GM23248 (cell line): ENCODE measurements at places on chromosomes 4 and X. TPM values are rescaled to one million over a fixed set of nuclear protein-coding genes. Genes with fewer than 3 reads are reported as not detected.

The ADGRG4 gene
- polyA plus RNA-seq: not detected in 2 replicates

The CFP gene
- polyA plus RNA-seq: 0.15 TPM in 1 of 2 replicates, not detected in the other

DNA sequence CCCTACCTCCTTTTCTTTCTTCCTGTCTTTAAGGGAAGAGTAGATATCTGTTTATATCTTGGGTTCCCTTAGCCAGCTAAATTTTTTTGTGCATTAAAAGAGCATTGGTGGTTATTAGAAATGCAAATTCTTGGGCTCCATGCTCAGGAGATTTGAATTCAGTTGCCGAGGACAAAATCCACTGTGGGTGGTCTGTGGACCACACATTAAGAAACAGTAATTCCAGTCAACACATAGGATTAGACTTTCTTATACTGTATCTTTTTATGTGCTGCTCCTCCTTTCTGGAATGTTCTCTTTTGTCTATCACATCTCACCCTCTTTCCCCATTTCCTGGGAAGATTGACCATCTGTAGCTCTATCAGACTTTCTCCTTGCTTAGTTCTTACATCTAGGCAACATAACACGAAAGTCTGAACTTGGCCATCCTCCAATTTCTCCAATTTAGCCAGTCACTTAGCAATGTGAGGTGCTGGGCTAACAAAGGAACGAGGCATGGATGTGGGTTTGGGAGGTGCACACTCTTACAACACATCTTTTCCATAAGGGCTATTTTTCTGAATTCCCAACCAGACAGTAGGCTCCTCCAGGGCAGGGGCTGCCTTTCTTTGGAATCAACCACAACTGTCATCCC, 5.3 kb upstream of the PDLIM3 start:
- DNase-seq: no peak

DNA sequence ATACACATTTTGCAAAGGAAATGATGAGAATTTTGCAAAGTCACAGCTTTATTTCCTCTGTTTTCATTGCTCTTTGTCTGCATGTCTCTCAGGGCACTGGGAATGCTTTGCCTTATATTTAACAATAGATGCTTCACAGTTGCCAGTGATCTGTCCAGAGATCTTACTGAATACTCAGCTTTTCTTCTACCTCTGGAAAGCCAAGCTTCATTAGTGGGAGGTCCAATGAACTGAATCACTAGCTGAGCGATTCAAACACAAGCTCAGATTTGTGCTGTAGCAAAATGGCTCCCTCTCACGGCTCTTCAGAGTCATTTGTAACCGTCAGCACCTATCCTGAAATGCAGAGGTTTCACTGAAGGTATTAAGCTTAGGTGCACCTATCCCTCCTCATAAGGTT, 138.9 kb downstream of the DCLK2 start:
- DNase-seq: peak; percentile 89

DNA sequence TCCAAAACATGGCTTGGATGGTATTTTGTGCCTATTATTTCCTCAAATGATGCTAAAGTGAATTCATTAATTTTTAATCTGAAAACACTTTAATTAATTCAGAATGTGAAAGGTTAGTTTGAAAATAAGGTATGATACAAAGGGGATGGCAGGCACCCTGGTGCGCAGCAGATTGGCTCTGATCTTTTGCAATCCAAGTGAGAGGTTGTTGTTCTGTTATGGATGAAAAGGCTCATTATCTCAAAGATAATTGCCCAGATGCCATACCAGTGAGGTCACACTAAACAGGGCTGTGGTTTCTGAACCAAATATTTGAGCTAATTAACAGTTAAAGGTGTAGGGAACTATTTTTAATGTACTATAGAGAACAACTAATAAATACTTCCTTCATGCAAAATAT, 504.9 kb downstream of the RAPGEF2 start:
- no peak for DNase-seq

- no peak for DNase-seq
These were observed 56.4 kb downstream of the CPLX1 start for GRCh38 chr4:769511-769910.

DNA sequence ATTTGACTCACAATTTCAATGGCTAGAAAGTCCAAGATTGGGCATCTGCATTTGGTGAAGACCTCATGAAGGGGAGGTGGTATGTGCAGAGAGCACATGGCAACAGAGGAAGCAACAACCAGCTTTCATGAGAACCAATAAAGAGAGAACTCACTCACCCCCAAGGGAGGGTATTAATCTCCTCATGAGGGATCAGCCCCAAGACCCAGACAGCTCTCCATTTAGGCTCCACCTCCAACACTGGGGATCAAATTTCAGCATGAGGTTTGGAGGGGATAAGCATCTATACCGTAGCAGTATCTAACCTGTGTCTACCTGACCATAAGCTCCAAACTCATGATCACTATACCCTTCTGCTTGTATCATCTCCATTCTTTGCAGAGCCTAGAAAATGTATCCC, 9.3 kb upstream of the TBC1D19 start:
- DNase-seq: no peak

- DNase-seq: no peak
These were observed 2.6 kb downstream of the LAS1L start for GRCh38 chrX:65532016-65532415.

DNA sequence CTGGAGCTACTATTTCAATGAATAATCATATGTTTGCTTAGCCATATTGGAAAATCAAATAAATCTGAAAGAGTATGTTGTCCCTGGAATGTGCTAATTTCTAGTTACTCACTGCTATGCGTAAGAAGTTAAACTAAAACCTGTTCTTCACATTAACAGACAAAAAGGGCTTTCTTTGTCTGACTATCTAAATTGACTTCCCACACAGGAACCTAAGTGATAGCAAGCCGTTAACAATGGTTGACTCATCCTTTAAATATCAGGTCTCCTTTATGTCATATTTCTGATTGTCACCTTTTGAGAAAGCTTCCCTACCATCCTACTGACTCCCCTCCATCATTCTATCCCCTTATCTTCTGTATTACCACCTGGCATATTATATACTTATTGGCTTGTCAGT, 81.4 kb downstream of the AMELX start:
- no peak for DNase-seq

DNA sequence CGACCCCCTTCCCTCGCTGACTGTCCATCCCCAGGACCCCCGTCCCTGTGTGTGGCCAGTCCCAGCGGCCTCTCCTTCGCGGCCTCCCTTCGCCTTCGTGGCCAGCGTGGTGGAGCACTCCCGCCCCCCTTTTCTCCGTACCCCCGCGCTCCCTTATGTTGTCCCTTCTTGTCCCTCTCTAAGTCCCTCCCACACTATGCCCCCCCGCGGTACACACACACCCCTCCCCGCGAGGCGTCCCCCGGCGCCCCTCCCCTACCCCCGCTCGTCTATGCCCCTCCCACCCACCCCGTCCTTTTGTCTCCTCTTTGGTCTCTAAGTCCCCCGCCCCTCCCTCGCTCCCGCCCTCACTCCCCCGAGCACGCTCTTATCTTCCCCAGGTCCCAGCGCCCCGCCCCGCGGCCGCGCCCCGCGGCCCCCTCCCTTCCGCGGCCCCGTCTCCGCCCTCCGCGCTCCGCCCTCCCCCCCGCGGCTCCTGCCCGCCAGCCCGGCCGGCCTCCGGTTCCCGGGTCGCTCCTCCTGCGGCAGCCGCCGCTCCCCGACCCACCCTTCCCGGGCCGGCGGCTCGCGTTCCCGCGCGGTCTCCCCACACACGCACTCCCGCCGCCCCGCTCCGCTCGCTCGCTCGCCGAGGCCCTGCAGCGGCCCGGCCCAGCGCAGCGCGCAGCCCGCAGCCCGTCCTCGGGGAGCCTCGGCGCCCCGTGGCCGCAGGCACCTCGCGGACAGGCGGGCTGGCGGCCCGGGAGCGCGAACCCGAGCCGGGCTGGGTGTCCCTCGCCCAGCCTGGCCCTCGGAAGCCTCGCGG, 26.3 kb downstream of the UTP14A start:
- peak; percentile 82 for DNase-seq

DNA sequence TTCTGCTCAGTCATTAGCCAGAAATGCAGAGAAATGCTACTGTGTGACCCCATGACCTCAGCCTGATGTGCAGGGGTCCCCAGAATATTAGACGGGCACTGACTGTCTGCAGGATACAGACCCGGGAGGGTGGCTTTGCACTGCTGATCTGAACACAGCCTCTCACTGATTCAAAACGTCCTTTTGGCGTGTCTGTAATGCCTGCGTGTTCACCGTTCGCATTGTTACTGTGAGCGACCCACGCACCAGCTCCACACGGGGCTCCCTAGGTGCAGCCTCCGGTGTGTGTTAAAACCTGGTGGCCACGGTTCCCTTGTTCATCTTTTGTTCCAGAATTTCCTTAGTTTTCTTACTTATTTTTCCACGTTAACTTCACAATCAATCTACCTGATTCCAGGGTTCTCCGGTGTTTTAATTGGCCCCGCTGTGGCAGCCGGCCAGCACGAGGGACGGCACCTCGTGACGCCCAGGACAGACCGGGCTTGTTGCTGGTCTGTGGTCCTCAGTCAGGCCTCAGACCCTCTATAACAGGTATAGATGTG, 32.0 kb upstream of the SPON2 start:
- no peak for DNase-seq

DNA sequence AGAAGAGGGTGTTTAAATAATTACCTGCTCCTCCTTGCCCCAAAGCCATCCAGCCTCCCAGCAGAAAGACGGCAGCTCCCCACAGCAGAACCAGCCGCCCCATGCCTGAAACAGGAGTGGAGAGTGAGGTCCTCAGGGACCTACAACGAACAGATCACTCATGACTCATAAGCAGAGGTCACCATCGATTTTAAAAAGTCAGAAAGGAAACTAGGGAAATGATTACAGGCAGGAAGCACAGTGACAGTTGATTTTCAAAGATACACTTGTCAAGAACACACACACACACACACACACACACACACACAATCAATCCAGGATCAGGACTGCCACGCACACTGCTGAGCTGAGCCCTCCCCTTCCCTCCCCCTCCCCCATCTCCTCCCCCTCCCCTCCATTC, at the start of gene CRLF2:
TSS of gene CRLF2 (minus strand) at position 118 of the 400 bp plus-strand sequence. CDS start at position 103, 15 bp downstream.
- peak; percentile 9 for DNase-seq

DNA sequence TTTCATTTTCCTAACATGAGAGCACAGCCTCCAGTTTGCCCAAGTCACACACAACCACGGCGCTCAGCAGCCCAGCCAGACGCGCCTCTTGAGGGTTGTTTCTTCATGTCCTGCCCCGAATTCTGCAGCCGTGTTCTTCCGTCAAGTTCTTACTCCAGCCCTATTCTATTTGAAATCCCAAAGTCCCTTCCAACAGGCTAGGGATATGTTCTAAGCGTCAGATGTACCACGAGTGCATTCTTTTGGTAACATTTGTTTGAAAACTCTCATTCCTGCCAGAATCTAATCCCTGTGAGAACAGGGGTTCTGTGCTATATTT, 23.1 kb downstream of the ACSL1 start:
- peak; percentile 42 for DNase-seq

DNA sequence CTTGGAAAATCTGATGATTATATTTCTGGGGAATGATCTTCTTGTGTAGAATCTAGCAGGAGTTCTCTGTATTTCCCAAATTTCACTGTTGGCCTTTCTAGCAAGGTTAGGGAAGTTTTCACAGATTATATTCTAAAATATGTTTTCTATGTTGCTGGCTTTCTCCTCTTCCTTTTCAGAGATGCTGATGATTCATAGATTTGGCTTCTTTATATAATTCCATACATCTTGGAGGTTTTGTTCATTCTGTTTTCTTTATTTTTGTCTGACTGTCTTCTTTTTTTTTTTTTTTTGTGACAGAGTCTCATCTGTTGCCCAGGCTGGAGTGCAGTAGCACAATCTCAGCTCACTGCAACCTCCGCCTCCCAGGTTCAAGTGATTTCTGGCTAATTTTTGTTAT, 957.9 kb upstream of the SLIT2 start:
- DNase-seq: no peak

- DNase-seq: no peak
These were observed 28.2 kb downstream of the SH3TC1 start for GRCh38 chr4:8227201-8227770.

DNA sequence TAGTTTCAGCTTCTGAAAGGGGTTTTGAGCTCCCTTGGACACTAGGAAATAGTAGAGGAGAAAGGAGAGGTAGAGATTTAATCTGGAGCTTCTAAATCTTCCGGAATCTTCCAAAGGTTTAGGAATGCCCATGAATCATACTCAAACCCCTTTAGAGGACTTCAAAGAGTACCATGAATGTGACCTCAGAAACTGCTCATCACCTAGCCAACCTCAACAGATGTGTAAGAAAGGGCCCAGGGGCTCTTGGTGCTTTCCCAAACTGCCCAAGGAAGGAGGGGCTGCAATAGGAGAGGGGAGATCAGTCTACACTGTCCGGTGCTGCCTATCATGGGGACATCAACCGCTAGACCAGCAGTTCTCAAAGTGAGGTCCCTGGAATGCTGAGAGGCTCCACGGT, 109.1 kb downstream of the RBM47 start:
- DNase-seq: no peak
